ENCODE measurements at places on chromosomes 3 and 15. TPM values are rescaled to one million over a fixed set of nuclear protein-coding genes. Genes with fewer than 3 reads are reported as not detected.

Gene ROPN1
- total RNA-seq, result 2.3 TPM

GRCh38 chr3:113055961-113056360, 65.2 kb downstream of the GTPBP8 start:
- no peak for DNase-seq

GRCh38 chr15:42919799-42920518, 619 bp downstream of the TTBK2 start:
- DNase-seq, result peak; percentile 23

Gene PP2D1
- total RNA-seq, result not detected

- no peak for DNase-seq
Observed at GRCh38 chr3:59027607-59028006, 22.2 kb downstream of the CFAP20DC start.

DNA sequence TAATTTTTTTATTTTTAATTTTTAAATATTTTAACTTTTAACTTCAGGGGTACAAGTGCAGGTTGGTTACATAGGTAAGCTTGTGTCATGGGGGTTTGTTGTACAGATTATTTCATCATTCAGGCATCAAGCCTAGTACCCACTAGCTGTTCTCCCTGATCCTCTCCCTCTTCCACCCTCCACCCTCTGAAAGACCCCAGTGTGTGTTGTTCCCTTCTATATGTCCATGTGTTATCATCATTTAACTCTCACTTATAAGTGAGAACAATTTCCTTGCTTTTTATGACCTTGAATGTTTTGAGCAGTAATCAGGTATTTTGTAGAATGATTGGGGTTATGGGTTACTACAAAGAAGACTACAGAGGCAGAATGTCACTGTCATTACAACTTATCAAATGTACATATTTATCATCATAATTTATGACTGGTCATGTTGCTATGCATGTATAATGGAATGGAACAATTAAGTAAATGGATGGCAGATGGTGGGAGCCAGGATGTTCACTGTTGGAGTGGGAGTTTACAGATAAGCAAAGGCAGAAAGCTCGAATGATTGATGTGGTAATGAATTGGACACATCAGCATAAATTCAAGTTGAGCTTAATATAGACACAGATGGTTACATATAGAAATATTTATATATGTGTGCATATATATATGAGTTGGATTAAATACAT, 563.8 kb upstream of the ROBO1 start:
- DNase-seq, result no peak

Gene OPA1
- total RNA-seq, result 58.2 TPM

Gene MRPS22
- total RNA-seq, result 45.2 TPM

GRCh38 chr3:73510784-73511183, 114.0 kb downstream of the PDZRN3 start:
- DNase-seq, result no peak

Gene KIF9
- total RNA-seq, result 4.5 TPM

DNA sequence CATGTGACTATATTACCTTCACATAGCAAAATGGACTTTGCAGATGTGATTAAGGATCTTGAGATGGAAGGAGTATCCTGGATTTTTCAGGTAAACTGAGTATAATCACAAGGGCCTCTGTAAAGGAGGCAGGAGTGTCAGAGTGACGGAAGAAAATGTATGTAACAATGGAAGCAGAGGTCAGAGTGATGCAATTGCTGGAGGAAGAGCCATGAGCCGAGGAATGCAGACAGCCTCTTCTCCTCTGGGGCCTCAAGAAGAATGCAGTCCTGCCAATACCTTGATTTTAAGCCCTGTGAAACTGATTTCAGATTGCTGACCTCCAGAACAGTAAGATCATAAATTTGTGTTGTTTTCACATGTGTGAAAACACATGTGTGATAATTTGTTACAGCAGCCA, 15.1 kb downstream of the HEMK1 start:
- DNase-seq, result no peak

GRCh38 chr3:189288348-189289235, 116.8 kb downstream of the TPRG1 start:
- DNase-seq, result no peak

Gene PYGO1
- 8.5 TPM for total RNA-seq

Gene C3orf62
- total RNA-seq, result 5.1 TPM

GRCh38 chr3:30476368-30477084, 129.9 kb upstream of the TGFBR2 start:
- no peak for DNase-seq

DNA sequence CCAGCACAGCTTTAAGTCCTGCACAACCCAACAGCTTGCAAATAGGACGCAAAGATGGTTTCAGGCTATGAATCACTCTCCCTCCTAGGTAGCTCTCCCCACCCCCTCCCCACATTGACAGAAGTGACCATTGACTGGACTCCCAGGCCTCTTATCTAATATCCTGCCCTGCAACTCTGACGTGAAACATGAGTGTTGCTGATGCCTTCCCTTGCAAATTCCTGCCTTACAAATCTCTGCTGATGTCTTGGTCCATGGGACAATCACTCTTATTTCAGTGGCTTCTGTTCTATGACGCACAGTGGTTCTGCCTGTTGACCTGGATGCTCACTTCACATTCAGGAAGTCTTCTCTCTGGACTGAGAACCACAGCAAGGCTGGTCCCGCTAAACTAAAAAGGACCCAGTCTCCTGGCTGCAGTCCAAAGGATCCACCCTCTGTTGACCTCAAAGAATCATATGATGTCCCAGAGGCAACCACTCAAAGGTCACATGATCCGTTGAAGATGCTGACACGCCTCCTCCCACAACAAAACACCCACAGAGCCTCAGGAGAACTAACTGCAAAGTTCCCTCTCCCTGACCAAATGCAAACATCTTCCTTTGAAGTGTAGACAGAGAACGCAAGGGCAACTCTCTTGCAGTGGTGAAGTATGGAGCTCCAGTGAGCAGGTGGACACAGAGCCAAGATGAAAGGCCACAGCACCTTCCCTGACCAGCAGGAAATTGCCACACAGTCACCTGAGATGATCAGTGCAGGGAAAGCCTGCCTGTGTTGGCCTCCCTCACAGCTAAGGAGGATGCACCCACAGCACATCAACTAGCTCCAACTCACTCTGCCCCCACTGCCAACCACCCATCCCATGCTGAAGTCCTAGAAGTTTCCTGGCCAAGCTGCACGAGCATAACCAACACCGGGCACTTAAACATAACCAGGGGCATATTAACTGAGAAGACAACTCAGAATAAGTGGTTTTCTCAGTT, 112.3 kb downstream of the ADAMTS17 start:
- DNase-seq, result no peak

- DNase-seq, result no peak
Observed at GRCh38 chr3:156356537-156357363, 198.2 kb downstream of the SSR3 start.

Gene HIGD2B
- total RNA-seq, result not detected

Gene PPP1R14D
- not detected for total RNA-seq

- no peak for DNase-seq
Observed at GRCh38 chr3:183378951-183379350, 49.5 kb downstream of the MCF2L2 start.

Gene CFAP20DC
- total RNA-seq, result 2.4 TPM

DNA sequence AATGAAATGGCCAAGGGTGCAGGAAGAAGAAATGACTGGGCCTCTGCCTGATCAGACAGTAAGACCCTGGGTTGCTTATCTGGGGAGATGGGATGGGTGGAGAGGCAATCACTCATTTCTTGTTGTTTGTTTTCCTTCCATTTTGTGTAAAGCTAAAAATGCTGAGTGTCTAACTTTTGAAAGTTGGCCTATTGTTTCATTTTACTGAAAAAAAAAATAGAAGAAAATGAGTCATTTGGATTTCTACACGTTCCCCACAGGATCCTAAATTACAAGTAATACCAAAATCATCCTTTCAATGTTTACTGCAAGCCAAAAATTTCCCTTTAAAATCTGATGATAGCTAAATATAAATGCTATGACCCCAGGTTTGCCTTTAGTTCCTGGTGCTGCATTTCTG, 30.6 kb downstream of the PTX3 start:
- DNase-seq, result no peak

Gene MEIS2
- 28.5 TPM for total RNA-seq

GRCh38 chr3:175526609-175527280, 667.6 kb downstream of the NAALADL2 start:
- no peak for DNase-seq

Gene MNS1
- 2.5 TPM for total RNA-seq

- DNase-seq, result no peak
Observed at GRCh38 chr3:11195201-11195600, 40.9 kb downstream of the HRH1 start.

- DNase-seq, result no peak
Observed at GRCh38 chr15:98860281-98861041, 147.1 kb downstream of the PGPEP1L start.

Gene BBX
- total RNA-seq, result 70.8 TPM

DNA sequence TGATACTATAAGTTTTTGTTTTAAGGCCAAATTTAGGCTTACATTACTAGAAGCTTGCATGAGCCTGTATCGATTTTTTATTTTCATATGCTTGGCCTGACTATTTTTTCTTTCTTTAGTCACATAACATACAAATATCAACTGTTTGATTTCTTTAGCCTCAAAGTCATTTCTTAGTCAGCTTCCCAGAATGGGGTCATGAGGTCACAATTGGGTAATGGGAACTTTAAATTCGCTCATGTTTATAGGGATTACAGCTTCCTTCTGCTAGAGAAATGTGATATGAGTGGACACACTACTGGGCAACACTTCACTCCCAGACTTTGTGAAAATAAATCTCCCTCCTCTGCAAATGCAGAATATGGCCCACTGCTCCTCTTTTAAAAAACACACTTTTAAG, 9.1 kb upstream of the TIPARP start:
- DNase-seq, result no peak

GRCh38 chr3:156341831-156342416, 213.0 kb downstream of the SSR3 start:
- no peak for DNase-seq

GRCh38 chr3:187167777-187168176, 28.5 kb upstream of the RPL39L start:
- no peak for DNase-seq

GRCh38 chr3:69385723-69386555, at the start of gene FRMD4B:
TSS of gene FRMD4B (minus strand) at chr3:69386088. CDS start at chr3:69385989, 99 bp downstream.
- DNase-seq, result peak; percentile 62

GRCh38 chr3:104198131-104198530, 1168.6 kb upstream of the ALCAM start:
- DNase-seq, result no peak

GRCh38 chr15:35151381-35151780, 66.3 kb upstream of the NANOGP8 start:
- DNase-seq, result no peak

- DNase-seq, result no peak
Observed at GRCh38 chr15:98896802-98897732, 110.5 kb downstream of the PGPEP1L start.

Gene TMEM207
- not detected for total RNA-seq

Gene HRG
- not detected for total RNA-seq

DNA sequence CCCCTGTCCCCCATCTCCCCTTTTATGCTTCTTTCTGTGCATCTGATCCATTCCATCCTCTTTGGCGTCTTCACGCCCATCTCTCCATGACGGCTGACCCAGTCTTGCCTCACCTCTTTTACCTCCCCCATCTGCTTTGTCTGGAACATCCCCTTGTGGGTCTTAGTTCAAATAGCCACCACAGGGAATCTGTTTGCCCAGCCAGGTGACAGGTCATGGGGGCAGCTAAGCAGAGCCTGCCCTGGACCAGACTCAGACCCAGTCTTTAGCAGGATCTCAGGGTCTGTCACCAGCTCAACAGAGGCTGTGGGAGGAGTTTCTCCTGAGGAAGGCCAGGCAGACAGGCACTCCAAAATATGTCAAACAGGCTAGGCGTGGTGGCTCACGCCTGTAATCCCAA, 28.1 kb downstream of the COLQ start:
- no peak for DNase-seq

- DNase-seq, result no peak
Observed at GRCh38 chr3:48219543-48219942, 3.8 kb upstream of the CAMP start.

DNA sequence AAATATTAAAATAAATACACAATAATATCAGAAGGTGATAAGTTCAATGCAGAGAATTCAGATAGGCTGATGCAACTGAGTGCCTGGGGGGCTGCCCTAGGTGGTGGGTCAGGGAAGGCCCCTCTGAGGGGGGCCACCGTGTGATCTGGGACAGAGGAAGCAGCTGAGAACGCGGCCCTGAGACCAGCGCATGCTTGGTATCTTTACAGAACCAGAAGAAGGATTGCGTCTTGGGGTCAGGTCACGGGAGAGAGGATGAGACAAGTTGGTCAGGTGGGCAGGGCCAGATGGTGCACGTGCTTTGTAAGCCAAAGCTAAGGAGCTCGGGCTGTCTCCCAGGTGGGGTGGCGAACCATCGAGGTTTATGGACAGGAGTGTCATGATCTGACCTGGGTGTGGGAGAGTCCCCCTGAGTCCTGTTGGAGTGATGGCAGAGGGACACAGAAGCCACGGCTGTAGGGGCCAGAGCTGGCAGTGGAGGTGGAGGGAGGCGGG, 121.2 kb downstream of the ETFA start:
- DNase-seq, result no peak

GRCh38 chr15:100111125-100112060, 230.4 kb downstream of the ADAMTS17 start:
- no peak for DNase-seq

DNA sequence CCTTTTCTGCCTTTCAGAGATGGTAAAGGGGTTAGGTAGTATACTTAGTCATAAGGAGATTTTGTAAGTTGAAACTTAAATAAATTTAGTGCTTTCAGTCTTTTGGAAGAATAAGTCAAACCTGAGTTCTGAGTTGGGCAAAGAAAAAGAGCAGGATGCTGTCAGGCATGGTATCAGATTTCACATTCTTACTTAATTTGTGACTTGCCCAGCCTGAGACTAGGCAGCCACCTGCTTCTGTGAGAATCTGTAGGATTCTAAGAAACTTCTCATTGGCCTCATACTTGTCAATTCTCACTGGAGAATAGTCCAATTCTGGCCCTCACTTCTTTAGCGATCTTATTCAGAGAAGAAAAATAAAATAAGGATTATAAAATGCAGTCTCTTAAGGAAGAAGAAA, 577.5 kb downstream of the DIPK2A start:
- DNase-seq, result no peak

DNA sequence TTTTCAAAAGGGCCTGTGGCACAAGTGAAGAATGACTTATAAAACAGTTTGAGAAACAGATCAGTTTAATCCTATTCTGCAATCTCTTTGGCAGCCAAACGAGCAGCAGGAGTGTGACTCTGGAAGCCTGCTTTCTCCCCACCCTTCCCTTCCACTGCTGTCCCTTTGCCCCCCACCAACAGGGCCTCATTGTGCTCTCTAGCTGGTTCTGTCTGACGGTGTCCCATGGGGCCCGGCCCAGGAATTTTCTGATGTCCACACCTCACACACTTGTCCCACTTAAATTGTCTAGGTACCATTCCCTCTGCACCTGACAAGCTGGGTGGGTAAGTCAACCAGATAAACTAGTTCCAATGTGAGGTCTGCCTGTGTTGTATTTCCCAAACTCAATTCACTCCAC, 16.4 kb downstream of the SLCO2A1 start:
- no peak for DNase-seq

Gene CMTM6
- total RNA-seq, result 89.5 TPM

Gene MASP1
- 1.3 TPM for total RNA-seq

DNA sequence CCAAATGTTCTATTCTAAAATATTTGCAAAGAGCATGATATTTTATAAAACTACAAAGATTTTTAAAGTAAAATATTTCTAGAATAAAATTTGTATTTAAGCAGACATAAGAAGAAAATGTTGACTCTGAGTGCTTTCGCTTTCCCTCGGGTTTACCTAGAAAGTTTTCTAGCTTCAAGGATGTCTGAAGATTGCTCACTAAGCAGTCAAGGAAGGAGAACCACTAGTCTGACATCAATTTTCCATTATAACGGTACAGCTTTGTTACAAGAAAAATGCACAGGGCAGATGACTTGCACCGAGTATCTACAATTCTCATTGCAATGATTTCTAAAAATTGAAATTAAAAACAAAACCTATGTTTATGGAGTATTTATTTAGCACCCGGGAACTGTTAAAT, 14.2 kb downstream of the GPR15 start:
- DNase-seq, result no peak

Data from breast epithelium (tissue), 4 donors.